Central memory CD4-positive, alpha-beta T cell (primary cell): ENCODE measurements at places on chromosomes 7 and 10.

- peak; percentile 60 for DNase-seq
Measured at GRCh38 chr10:6068422-6068821, 6.3 kb upstream of the IL2RA start.

GRCh38 chr10:131556061-131556896 is 244.8 kb upstream of the TCERG1L start:
- DNase-seq: no peak

- DNase-seq: no peak
Measured at GRCh38 chr7:154842591-154842990, 160.3 kb downstream of the PAXIP1 start.

DNA sequence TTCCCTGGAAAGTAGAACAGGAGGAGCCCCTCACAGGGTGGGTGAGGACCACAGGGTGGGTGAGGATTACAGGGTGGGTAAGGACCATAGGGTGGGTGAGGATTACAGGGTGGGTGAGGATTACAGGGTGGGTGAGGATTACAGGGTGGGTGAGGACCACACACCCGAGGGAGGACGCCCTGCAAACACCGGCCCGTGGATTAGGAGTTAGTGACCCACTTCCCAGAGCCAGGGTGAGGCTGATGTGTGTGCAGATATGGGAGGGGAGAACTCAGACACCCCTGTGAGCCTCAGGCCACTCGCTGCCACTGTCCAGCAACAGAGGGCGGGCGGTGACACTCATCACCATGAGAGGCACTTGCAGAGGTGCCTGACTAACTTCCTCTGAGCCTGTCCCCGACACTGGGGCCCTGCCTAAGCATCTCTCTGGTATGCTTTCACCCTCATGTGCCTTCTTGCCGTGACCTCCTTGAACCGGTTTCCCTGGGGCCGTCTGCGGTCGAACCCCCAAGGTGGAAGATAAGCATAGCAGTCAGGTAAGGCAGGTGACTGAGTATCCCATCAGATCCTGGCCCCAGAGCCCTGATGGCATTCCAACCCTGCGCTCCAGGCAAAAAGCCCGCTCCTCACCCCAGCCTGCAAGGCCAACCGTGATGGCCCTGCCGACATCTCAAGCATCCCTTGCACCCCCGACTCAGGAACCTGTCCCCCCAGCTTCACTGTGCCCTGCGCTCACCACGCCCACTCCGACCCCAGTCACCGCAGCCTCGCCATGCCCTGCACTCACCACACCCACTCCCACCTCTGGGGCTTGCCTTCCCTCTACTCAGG is 74.1 kb downstream of the FAM53B start:
- no peak for DNase-seq

GRCh38 chr10:100737355-100738054 is 7.9 kb upstream of the PAX2 start:
- DNase-seq: no peak

DNA sequence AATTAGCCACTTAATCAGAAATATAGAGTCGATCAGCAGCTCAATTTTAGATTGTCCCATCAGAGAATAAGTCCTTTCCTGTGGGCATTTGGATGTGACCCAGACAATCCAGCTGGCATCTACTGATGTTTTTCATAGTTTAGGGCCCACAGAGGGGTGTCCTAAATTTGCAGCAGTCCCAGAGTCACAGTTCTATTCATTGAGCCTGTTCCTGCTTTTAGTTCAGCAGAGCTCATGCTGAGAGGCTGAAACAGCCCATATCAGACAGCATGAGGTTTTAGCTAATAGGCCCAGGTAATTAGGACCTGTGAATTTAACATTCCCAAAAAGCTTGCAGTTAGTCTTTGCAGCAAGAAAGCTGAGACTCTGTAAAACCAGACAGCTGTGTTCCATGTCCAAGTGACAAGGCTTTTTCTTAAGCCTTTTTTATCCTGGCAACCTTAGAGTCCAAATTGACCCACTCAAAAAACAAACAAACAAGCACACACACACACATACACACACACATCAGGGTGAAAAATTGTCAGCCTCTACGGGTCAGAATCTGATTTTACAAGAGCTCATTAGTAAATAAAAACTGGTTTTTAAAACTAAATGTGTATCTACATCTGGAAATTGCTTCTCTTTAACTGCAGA is 33.7 kb downstream of the ANKIB1 start:
- no peak for DNase-seq
